ENCODE measurements at places on chromosomes 1 and 21. TPM values are rescaled to one million over a fixed set of nuclear protein-coding genes. Genes with fewer than 3 reads are reported as not detected.

DNA sequence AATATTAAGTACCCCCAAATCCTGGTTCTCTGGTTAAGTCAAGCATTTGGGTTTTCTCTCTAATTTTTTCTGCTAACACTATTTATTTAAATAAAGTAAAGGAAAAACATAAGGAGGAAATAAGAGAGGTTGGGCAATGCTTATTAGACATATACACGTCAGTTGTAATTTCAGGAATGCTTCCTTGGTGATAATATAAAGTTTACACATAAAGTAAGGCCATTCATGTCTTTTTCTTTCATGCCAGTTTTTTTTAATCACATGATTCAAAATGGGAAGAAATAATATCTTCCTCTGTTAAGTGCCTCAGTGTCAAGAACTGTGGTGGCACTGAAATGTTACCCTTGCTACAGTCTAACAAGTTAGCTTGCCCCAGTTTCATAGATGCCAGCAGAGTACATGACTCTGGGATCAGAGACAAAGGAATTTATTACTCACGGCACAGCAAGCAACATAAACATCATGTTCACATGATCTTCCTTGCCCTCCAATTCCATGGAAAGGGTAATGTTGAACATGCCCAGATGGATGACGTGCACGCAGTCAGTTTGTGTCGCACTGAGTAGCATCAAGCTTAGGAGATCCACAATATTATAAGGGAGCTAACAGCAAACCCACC is 184.9 kb downstream of the PLA2G4A start:
- H3K27me3 ChIP-seq, result no peaks in the 10 kb centered on the region
- DNase-seq, result no peak
- H3K27ac ChIP-seq, result no peak overlapping the region
- H3K4me3 ChIP-seq, result no peak overlapping the region
- no peaks in the 10 kb centered on the region for H3K36me3 ChIP-seq

DNA sequence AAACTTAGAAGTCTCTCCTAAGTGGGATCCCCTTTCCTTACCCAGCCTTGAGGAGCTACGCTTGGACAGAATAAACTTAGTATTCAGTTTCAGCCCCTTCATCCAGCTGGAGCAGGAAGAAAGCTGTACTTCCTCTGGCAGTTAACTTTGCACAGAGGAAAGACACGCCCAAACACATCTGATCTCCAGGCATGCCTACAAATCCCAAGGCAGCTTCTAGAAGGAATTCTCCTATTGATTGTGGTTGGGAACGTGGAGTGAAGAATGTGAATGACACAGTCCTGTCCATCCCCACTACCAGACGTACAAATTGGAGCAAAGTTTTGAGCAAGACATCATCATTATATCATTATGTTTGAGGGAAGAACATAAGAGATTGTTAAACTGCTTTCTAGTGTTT is 6.6 kb upstream of the AK4 start:
- no peak overlapping the region for H3K4me3 ChIP-seq
- H3K36me3 ChIP-seq, result no peaks in the 10 kb centered on the region
- H3K27me3 ChIP-seq, result no peaks in the 10 kb centered on the region
- H3K27ac ChIP-seq, result no peak overlapping the region
- DNase-seq, result no peak
- peaks cover 7% of the 10 kb centered on the region for H3K4me1 ChIP-seq

DNA sequence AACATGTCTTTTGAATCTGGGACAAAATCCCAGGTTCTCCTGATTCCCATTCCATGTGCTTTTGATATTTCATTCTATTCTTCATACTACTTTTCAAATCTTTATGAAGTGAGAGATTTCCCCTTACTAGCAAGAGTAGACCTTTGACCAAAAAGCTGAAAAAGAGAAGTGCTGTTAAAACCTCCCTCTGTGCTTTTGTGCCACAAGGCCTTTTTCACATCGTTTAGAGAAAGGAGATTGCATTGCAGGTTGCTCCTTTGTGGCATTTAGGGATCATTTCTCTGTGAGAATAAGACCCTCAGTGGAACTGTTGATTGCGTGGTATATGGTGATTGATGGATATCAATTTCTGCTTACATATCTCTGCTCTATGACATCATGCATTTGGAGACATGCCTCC is 148.8 kb downstream of the TGFB2 start:
- no peaks in the 10 kb centered on the region for H3K36me3 ChIP-seq
- H3K4me3 ChIP-seq, result no peak overlapping the region
- H3K27ac ChIP-seq, result no peak overlapping the region
- DNase-seq, result no peak
- peaks cover 9% of the 10 kb centered on the region for H3K4me1 ChIP-seq

DNA sequence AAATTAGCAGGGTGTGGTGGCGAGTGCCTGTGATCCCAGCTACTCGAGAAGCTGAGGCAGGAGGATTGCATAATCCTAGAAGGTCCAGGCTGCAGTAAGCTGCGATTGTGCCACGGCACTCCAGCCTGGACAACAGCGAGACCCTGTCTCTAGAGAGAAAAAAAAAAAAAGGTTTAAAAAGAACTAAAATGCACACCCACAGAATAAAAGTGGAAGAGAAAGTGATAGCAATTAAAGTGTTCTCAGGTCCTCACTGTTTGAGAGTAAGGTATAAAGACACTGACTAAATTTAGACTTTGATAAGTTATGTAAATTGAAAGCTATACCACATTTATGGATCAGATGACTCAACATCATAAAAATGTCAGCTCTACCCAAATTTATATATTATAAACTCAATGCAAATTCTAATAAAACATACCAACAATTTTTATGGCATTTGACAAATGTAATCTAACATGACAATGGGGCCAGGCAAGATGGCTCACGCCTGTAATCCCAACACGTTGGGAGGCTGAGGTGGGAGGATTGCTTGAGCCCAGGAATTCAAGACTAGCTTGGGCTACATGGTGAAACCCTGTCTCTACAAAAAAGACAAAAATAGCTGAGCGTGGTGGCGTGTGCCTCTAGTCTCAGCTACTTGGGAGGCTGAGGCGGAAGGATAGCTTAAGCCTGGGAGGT is 11.8 kb downstream of the ZBTB17 start:
- peaks cover 36% of the 10 kb centered on the region for H3K4me1 ChIP-seq
- H3K4me3 ChIP-seq, result no peak overlapping the region
- H3K27me3 ChIP-seq, result no peaks in the 10 kb centered on the region
- DNase-seq, result no peak
- peak overlapping the region; percentile 69 for H3K27ac ChIP-seq
- H3K36me3 ChIP-seq, result peaks cover 9% of the 10 kb centered on the region

DNA sequence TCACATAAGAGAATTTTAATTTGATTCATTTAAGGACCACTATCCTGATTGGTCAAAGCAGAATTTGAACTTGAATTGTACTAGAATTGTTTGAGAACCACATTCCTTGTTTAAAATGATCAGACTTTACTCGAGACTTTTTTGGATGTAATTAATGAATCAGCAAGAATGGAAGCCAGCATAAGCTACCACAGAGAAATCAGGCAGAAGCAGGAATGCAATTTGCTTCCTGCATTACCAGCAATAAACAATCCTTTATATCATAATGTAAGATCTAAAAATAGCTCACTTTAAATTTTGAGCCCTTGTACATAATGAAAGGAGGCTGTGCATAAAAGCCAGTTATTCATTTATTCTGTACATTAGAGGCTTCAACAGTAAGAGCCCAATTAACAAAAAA is 119.8 kb upstream of the BACE2 start:
- no peaks in the 10 kb centered on the region for H3K4me1 ChIP-seq
- no peak for DNase-seq
- H3K27ac ChIP-seq, result no peak overlapping the region
- peaks cover 12% of the 10 kb centered on the region for H3K27me3 ChIP-seq

GRCh38 chr1:176765608-176766007 is 302.6 kb downstream of the PAPPA2 start:
- no peak for DNase-seq
- H3K27me3 ChIP-seq, result no peaks in the 10 kb centered on the region
- no peaks in the 10 kb centered on the region for H3K4me1 ChIP-seq

DNA sequence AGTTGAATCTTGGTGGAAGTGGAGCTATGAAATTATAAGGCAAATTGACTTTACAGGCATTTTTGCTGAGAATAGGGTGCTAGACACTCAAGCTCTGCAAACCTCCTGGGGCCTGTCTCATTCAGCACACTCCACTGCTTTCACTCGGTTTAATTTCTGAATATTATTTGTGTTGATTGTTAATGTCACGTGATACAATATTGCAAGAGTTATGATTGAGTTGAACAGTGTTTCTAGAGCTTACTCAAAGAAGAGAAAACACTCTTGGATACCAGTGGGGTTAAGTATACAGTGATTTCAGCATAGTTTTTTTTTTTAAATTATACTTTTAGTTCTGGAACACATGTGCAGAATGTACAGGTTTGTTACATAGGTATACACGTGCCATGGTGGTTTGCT is 49.7 kb downstream of the C21orf91 start:
- DNase-seq, result no peak
- H3K4me1 ChIP-seq, result no peaks in the 10 kb centered on the region
- no peaks in the 10 kb centered on the region for H3K27me3 ChIP-seq

DNA sequence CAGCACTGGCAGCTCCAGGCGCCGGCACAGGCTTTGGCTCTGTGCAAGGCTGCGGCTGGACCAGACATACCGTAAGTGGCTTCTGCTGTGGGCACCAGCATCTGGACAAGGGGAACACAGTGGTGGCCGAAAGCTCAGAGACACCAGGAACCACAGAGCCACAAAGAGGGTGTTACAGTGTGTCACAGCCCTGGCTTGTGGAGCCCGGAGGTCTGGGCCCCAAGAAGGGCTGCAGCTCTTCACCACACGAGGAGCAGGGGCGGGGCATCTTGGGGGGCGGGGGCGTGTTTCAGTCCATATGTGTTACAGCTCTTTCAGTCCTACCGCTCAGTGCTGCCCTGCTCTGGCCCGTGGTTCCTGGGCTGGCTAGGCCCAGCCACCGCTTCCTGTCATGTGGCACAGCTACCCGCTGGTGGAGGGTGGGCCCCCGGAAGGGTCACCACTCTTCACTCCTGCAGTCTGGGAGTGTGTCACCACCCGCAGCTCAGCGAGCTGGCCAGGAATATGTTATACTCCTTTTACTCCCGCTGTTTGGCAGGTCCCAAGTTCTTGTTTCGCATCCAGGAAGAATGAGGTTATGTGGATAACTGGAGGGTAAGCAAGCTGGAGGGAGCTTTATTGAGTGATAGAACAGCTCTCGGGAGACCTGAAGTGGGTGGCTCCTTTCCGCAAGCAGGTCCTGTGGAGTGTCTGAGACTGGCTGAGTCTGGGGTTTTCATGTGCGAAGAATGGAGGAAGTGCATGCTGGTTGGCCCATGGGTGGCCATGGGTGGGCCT is 3.3 kb upstream of the LSM10 start:
- peak; percentile 89 for DNase-seq
- H3K27ac ChIP-seq, result peak overlapping the region; percentile 68
- peaks cover 27% of the 10 kb centered on the region for H3K4me1 ChIP-seq
- no peaks in the 10 kb centered on the region for H3K27me3 ChIP-seq

- H3K27ac ChIP-seq, result no peak overlapping the region
- H3K27me3 ChIP-seq, result no peaks in the 10 kb centered on the region
- no peaks in the 10 kb centered on the region for H3K4me1 ChIP-seq
- no peaks in the 10 kb centered on the region for H3K36me3 ChIP-seq
Observed at GRCh38 chr21:15355066-15355465, 290.3 kb upstream of the NRIP1 start.

DNA sequence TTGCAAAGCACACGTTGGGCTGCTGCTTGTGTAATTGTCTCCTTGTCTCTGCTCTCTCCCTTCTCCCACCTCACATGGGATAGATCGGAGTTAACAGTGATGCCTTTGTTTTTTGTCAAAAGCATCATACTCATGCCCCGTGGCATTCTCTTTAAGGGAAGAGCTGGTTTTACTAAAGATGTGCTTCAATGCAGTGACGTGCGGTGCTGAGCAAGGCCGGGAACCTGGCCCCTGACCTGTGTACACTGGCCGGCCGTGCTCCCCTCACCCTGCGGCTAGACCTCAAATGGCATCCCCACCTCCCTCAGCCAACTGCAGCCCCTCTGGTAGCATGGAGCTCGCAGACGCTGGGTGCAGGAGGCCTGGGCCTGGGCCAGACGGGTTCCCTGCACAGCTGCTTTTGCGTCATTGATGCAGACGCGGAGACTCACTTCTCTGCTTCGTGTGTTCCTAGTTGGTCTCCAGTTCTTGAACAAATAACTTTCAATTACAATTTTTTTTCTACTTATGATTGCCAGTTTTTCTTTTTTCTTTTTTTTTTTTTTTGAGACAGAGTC is 19.9 kb downstream of the AGPAT3 start:
- H3K4me3 ChIP-seq, result no peak overlapping the region
- peaks cover 32% of the 10 kb centered on the region for H3K4me1 ChIP-seq
- no peak overlapping the region for H3K27ac ChIP-seq
- H3K27me3 ChIP-seq, result no peaks in the 10 kb centered on the region
- H3K36me3 ChIP-seq, result no peaks in the 10 kb centered on the region

DNA sequence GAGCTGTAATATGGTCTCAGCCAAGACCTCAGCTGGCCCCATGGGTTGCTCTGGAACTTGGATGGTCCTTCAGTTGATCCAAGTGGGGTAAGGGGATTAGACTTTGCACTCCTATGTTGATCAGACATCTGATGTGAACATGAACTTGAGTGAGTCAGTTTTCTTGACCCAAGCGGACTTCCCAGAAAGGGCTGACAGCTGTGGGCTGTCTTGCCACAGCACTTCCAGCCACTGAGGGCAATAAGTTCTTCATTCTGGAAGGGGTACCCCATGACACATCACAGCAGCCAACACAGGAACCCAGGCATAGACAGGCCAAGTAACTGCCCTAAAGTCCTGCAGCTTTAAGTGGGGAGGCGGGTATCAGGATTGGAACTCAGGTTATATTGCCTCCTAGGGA is 93.9 kb upstream of the USP24 start:
- H3K27me3 ChIP-seq, result no peaks in the 10 kb centered on the region
- H3K27ac ChIP-seq, result no peak overlapping the region
- H3K36me3 ChIP-seq, result no peaks in the 10 kb centered on the region
- peaks cover 2% of the 10 kb centered on the region for H3K4me1 ChIP-seq

- no peaks in the 10 kb centered on the region for H3K4me1 ChIP-seq
- no peak for DNase-seq
Observed at GRCh38 chr1:58162952-58163550, 383.5 kb downstream of the OMA1 start.

GRCh38 chr1:52599236-52599635 is 2.9 kb upstream of the GPX7 start:
- H3K27ac ChIP-seq, result no peak overlapping the region
- H3K4me3 ChIP-seq, result no peak overlapping the region

DNA sequence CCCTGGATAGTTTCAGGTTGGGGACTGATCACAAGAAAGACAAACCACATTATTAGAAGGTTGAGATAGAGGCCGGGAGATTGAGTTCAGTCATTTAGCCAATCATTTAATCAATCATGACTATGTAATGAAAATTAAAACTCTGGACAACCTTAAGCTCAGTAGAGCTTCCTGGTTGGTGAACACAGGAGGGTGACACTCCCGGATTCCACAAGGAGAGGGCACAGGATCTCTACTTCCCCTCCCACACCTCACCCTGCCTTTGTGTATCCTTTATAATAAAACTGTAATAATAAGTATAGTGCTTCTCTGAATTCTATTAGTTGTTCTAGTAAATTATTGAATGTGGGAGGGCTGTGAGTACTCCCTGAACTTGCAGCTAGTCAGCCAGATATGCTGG is 150.1 kb downstream of the PIK3R3 start:
- no peak for DNase-seq
- H3K4me1 ChIP-seq, result peaks cover 4% of the 10 kb centered on the region
- no peak overlapping the region for H3K27ac ChIP-seq

Gene GBP6
- total RNA-seq, result 0.64 TPM

Gene SLC22A15
- total RNA-seq, result 10.2 TPM

Gene LCE2C
- total RNA-seq, result 66.5 TPM

Gene ELAPOR1
- total RNA-seq, result 65.2 TPM
